Tibial nerve (tissue), 4 donors: ENCODE measurements at places on chromosomes 11 and 22. TPM values are rescaled to one million over a fixed set of nuclear protein-coding genes. Genes with fewer than 3 reads are reported as not detected.

The OR56A1 gene
- not detected for total RNA-seq

GRCh38 chr22:43592476-43592875 is 180.7 kb downstream of the MPPED1 start:
- H3K27me3 ChIP-seq, result no peaks in the 10 kb centered on the region
- DNase-seq, result no peak
- no peaks in the 10 kb centered on the region for H3K36me3 ChIP-seq
- no peaks in the 10 kb centered on the region for H3K4me1 ChIP-seq

DNA sequence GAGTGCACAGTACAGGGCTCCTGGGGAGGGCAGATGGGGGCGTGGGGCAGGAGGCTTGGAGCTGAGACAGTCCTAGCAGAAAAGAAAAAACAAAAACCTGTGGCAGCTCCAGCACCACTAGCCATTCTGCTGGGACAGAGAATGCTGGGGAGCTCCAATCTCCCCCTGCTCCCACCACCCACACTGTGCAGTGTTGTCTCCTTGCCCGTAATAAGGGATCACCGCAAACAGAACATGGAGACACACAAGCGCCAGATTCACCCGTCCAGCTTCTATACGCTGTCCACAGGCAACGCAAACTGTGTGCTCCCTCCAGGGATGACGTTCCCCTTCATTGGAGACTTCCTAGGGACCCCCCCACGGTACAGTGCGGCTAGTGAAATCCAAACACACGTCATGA is 31.4 kb downstream of the OPCML start:
- no peak overlapping the region for H3K4me3 ChIP-seq
- H3K27ac ChIP-seq, result no peak overlapping the region
- no peaks in the 10 kb centered on the region for H3K4me1 ChIP-seq
- no peaks in the 10 kb centered on the region for H3K27me3 ChIP-seq
- no peaks in the 10 kb centered on the region for H3K36me3 ChIP-seq

DNA sequence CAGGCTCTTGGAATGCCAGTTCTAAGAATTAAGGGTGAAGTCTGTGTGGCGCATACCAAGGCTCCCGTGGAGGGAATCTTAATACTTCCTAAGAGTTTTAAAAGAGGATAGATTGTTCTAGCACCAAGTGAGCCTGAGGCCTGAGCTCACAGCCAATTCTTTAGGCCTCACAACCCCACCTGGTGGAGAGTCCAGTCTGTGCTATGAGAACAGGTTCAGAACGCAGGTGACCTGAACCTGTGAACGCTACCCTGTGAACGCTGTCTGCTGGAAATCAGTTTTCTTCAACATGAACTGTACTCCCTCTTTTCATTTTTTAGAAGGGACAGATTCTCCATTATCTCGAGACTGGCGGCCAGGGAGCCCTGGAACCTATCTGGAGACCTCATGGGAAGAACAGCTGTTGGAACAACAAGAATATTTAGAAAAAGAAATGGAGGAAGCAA is 43.2 kb upstream of the DLAT start:
- no peak overlapping the region for H3K4me3 ChIP-seq
- H3K27me3 ChIP-seq, result no peaks in the 10 kb centered on the region
- peak; percentile 60 for DNase-seq
- H3K27ac ChIP-seq, result peak overlapping the region; percentile 69

DNA sequence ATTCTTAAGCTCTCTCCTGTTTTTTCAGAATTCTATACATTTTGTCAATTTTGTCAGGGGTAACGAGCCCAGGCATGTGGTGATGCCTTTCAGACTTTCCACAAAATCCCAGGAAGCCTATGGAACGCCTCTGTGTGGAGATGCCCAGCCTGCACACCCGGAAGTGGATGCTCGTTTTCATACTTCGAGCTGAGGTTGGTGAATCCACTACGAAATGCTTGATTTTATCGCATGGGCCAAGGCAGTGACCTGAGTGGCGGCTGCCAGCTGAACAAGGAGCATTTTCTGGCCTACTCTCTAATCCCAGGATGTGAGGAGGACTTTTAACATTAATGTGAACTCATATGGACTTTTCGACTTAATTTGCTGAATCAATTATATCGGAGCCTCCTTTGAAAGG is 426.7 kb upstream of the B3GAT1 start:
- H3K27me3 ChIP-seq, result no peaks in the 10 kb centered on the region
- no peaks in the 10 kb centered on the region for H3K36me3 ChIP-seq
- H3K4me3 ChIP-seq, result no peak overlapping the region
- DNase-seq, result no peak
- no peak overlapping the region for H3K27ac ChIP-seq

DNA sequence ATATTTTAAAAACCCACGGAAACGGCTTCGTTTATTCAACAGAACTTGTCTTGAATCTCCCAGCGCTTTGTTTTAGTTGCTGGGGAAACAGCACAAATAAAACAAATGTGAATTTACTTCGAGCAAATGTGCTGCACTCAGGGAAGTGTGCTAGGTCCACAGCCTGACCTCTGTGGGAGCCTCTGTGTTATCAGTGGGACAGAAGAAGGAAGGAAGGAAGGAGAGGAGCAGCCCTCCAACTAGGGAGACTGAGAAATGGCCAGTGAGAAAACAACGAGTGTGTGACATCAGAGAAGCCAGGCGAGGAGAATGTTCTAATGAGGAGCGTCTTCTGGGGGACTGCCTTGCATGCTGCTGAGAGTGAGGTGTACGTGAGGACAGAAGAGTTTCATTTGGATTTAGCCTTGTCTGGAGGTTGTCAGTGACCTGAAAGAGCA is 42.7 kb downstream of the PPP6R3 start:
- H3K4me3 ChIP-seq, result no peak overlapping the region
- DNase-seq, result no peak
- H3K27me3 ChIP-seq, result no peaks in the 10 kb centered on the region
- no peak overlapping the region for H3K27ac ChIP-seq
- no peaks in the 10 kb centered on the region for H3K36me3 ChIP-seq

The NKAPD1 gene
- total RNA-seq, result 17.7 TPM

- H3K4me1 ChIP-seq, result peaks cover 10% of the 10 kb centered on the region
- H3K27ac ChIP-seq, result no peak overlapping the region
- H3K4me3 ChIP-seq, result no peak overlapping the region
- H3K27me3 ChIP-seq, result no peaks in the 10 kb centered on the region
These were observed 39.6 kb downstream of the CSNK2A3 start for GRCh38 chr11:11313426-11313825.

The POGLUT3 gene
- 47.1 TPM for total RNA-seq

- no peak overlapping the region for H3K4me3 ChIP-seq
- no peak for DNase-seq
- H3K27me3 ChIP-seq, result no peaks in the 10 kb centered on the region
- peaks cover 17% of the 10 kb centered on the region for H3K4me1 ChIP-seq
- no peaks in the 10 kb centered on the region for H3K36me3 ChIP-seq
These were observed 380.9 kb downstream of the ETS1 start for GRCh38 chr11:128206461-128206860.

The TEAD1 gene
- total RNA-seq, result 127 TPM

DNA sequence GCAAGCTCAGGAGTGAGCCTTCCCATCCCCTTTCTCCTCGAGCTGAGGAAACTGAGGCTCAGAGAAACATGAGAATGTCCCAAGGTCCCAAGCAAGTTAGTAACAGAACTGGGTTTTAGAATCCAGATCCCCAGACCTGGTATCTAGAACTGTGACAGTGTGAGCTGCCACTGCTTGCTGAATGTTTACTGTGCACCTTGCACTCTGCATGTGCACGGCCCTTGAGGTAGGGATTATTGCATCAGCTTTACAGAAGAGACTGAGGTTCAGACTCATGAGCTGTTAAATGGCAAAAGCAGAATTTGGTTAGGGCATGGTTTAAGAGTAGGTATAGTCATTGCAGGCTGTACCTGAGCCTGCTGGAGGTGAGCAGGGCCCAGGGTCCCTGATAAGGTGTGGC is 3.8 kb upstream of the MPPED1 start:
- H3K36me3 ChIP-seq, result no peaks in the 10 kb centered on the region
- H3K27ac ChIP-seq, result no peak overlapping the region
- no peaks in the 10 kb centered on the region for H3K4me1 ChIP-seq
- H3K27me3 ChIP-seq, result no peaks in the 10 kb centered on the region

- H3K4me1 ChIP-seq, result no peaks in the 10 kb centered on the region
- no peak for DNase-seq
- no peaks in the 10 kb centered on the region for H3K36me3 ChIP-seq
- no peak overlapping the region for H3K4me3 ChIP-seq
These were observed 34.0 kb downstream of the SLCO2B1 start for GRCh38 chr11:75184757-75185425.

The KCNJ4 gene
- total RNA-seq, result 1.2 TPM

The ADORA2A gene
- total RNA-seq, result 4.2 TPM

GRCh38 chr11:88448131-88448670 is 110.7 kb upstream of the CTSC start:
- no peak for DNase-seq
- no peak overlapping the region for H3K4me3 ChIP-seq
- no peaks in the 10 kb centered on the region for H3K36me3 ChIP-seq
- no peaks in the 10 kb centered on the region for H3K4me1 ChIP-seq
- no peak overlapping the region for H3K27ac ChIP-seq

DNA sequence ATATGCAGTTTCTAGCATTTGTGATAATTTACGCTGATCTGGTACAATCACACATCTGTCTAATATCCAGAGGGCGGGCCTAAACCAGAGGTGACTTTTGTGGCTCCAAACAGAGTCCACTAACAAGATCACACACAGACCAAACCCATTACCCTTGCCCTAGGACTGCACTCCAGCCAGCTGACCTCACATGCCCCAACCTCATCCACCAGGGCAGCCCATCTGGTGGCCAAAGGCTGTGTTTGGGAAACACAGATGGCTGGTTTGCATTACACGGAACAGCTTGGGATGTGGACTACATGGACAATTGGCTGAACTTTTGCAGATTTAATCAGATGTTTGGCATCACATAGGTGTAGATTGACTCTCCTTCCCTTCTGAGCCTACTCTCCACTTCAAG is 228.2 kb downstream of the GRIK4 start:
- H3K36me3 ChIP-seq, result no peaks in the 10 kb centered on the region
- no peak overlapping the region for H3K27ac ChIP-seq
- no peaks in the 10 kb centered on the region for H3K4me1 ChIP-seq
- no peaks in the 10 kb centered on the region for H3K27me3 ChIP-seq
- no peak for DNase-seq

GRCh38 chr11:21174781-21175180 is 505.4 kb downstream of the NELL1 start:
- no peaks in the 10 kb centered on the region for H3K36me3 ChIP-seq
- no peak for DNase-seq
- H3K4me3 ChIP-seq, result no peak overlapping the region
- no peaks in the 10 kb centered on the region for H3K4me1 ChIP-seq

- no peaks in the 10 kb centered on the region for H3K27me3 ChIP-seq
- H3K36me3 ChIP-seq, result no peaks in the 10 kb centered on the region
- no peak overlapping the region for H3K27ac ChIP-seq
- no peak for DNase-seq
These were observed 34.2 kb upstream of the TSKU start for GRCh38 chr11:76748948-76749347.

DNA sequence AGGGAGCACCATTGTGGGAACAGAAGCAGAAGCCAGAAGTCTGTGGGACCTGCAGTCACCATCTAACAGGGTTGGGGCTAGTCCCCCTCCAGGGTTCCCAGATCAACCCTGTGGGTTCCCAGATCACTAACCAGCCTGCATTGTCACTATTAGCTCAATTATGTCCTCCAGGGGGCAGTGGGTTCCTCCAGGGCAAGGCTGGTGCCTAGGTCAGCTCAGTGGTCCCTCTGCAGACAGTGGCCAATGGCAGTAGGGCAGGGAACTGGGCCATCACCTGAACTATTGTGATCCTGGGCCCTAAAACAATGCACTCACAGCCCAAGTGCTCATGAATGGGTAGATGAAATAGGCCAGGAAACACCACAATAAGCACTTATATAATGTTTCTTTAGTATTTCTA is 18.8 kb upstream of the PRSS23 start:
- H3K4me1 ChIP-seq, result no peaks in the 10 kb centered on the region
- H3K36me3 ChIP-seq, result no peaks in the 10 kb centered on the region
- H3K27me3 ChIP-seq, result no peaks in the 10 kb centered on the region
- H3K27ac ChIP-seq, result no peak overlapping the region

GRCh38 chr11:32641361-32641760 is 57.7 kb downstream of the EIF3M start:
- H3K27ac ChIP-seq, result no peak overlapping the region
- H3K4me1 ChIP-seq, result no peaks in the 10 kb centered on the region
- no peak overlapping the region for H3K4me3 ChIP-seq
- no peaks in the 10 kb centered on the region for H3K36me3 ChIP-seq

GRCh38 chr11:133825156-133825555 is 20.2 kb downstream of the SPATA19 start:
- no peak for DNase-seq
- H3K27ac ChIP-seq, result no peak overlapping the region
- no peaks in the 10 kb centered on the region for H3K4me1 ChIP-seq
- no peaks in the 10 kb centered on the region for H3K36me3 ChIP-seq
- H3K27me3 ChIP-seq, result no peaks in the 10 kb centered on the region

DNA sequence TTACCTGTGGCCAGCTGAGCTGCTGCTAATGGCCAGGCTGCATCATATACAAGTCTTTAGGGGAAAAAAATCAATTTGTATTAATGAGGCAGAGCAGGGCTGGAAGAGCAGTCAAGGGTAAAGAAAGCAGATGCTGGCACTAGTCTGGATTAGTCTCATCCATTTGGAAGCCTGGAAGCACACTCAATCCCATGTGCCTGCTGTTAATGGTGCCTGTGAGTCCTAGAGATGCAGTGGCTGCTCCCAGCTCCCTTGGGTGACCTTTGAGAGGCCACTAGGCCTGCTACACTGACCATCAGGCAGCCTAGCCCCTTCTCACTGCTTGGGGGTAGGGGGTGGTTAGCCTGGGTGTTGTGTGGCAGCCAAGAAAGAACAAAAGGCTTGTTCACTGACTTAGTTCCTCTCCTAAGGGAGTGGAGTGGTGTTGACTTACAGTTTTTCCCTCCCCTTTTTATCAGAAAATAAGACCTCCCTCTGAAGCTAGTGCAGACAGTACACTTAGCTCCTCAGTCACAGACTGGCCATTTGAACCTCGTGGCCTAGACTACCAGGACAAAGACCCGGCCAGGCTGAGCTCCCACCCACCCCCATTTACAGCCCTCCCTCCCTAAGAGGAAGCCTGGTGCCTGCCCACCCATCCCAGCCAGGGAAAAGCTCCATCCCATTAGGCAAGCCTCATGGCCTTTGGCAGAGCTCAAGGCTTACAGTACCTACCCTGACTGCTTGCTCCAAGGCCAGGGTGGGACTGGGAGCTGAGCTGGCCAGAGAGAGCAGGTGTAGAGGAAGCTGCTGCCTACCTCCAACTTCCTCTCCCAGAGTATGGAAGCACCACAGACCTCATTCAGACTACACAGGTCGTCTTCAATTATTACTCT is 7.8 kb downstream of the PIK3IP1 start:
- peak overlapping the region; percentile 97 for H3K27ac ChIP-seq
- DNase-seq, result no peak
- H3K4me3 ChIP-seq, result no peak overlapping the region
- no peaks in the 10 kb centered on the region for H3K27me3 ChIP-seq
